Stimulated activated CD4-positive, alpha-beta T cell treated with anti-CD3 and anti-CD28 coated beads, Interleukin-1b, Interleukin-23, amount 100 ng/mL, for 1 hour (primary cell): ENCODE measurements at places on chromosomes 5 and 9.

- no peak for DNase-seq
Observed at GRCh38 chr5:82334085-82334692, 56.0 kb upstream of the RPS23 start.

- no peak for DNase-seq
Observed at GRCh38 chr5:149422366-149423048, 43.4 kb upstream of the IL17B start.

DNA sequence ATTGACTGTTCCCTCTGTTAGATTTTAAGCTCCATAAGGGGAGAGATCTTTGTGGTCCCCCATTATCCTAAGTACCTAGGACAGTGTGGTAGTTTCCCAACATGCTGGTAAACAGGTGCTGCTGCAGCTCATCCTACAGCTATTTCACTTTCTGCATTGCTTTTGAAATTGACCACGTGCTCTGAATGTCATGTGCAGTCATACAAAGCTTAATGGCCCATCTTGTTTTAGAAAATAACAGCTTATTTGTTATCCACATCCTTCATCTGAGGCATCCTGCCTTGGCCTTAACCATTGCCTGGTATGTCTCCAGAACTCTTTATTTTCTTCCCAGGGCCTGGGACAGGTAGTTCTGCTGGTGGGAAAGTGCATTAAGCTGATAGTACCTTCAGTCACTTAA, 14.7 kb downstream of the PIK3R1 start:
- DNase-seq: no peak

- no peak for DNase-seq
Observed at GRCh38 chr5:115419846-115420585, 123.6 kb upstream of the CCDC112 start.

GRCh38 chr9:107309271-107309670, 26.2 kb downstream of the RAD23B start:
- DNase-seq: no peak

- DNase-seq: no peak
Observed at GRCh38 chr5:3185488-3185887, 410.1 kb upstream of the IRX1 start.

- DNase-seq: no peak
Observed at GRCh38 chr5:132209131-132209530, 18.5 kb downstream of the P4HA2 start.

GRCh38 chr5:19047277-19047676, 940.7 kb downstream of the CDH18 start:
- DNase-seq: no peak

DNA sequence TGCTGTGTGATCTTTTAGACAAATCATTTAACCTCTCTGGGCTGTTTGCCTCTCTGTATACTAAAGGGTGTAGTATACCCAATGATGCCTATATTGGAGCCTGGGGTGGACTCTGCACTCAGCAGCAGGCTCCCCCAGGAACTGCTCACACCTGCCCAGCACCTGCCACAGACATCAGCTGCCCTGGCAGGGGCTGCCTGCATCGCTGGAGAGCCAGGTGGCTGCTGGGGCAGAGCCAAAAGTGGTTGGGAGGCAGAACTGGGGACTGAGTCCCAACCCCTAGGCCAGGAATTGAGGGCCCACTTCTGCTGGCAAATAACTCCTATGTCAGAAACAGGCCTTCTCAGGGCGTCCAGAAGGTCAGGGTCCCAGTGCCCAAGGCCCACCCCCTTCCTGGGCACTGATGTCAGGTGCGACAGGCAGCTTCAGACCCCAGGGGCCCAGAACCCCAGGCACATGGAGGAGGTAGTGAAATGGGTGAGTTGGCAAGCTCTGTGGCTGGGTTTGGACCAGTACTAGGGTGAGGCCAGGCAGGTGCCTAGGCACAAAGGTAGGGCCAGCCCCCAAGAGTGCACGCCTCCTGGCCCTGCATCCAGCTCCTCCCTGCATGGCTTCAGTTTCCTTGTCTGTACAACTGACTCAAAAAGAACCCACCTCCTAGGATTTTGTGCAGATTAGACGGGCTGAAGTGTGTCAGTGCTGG, 5.8 kb downstream of the UNC5A start:
- DNase-seq: no peak

GRCh38 chr9:21761309-21761901, 41.0 kb upstream of the MTAP start:
- DNase-seq: no peak

- no peak for DNase-seq
Observed at GRCh38 chr5:8093669-8094068, 224.7 kb downstream of the MTRR start.

GRCh38 chr9:36276781-36277181, 18.5 kb upstream of the GNE start:
- no peak for DNase-seq

- DNase-seq: no peak
Observed at GRCh38 chr5:620152-620551, 8.0 kb downstream of the CEP72 start.

DNA sequence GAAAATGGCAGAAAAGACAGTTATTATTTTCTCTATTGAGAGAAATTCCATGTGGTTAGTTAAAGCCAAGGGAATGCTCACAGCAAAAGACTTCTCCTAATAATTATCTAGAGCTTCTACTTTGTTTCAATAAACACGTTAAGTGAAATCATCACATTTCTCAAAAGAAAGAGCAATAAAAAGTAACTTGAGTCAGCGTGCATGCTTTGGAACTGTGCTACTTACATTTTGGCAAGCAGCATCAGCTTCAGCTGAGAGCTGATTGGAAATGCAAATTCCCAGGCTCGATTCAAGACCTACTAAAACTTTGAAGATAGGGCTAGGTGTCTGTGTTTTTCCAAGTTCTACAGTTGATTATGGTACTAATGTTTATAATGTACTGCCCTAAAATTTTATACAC, 132.1 kb downstream of the CDH18 start:
- no peak for DNase-seq

- peak; percentile 53 for DNase-seq
Observed at GRCh38 chr9:127608104-127608966, 3.7 kb upstream of the STXBP1 start.

- DNase-seq: no peak
Observed at GRCh38 chr5:95727764-95728191, 3.4 kb upstream of the RHOBTB3 start.

GRCh38 chr5:66669086-66669861, 73.1 kb downstream of the MAST4 start:
- no peak for DNase-seq

- DNase-seq: no peak
Observed at GRCh38 chr5:59328709-59329296, 564.7 kb downstream of the PDE4D start.

DNA sequence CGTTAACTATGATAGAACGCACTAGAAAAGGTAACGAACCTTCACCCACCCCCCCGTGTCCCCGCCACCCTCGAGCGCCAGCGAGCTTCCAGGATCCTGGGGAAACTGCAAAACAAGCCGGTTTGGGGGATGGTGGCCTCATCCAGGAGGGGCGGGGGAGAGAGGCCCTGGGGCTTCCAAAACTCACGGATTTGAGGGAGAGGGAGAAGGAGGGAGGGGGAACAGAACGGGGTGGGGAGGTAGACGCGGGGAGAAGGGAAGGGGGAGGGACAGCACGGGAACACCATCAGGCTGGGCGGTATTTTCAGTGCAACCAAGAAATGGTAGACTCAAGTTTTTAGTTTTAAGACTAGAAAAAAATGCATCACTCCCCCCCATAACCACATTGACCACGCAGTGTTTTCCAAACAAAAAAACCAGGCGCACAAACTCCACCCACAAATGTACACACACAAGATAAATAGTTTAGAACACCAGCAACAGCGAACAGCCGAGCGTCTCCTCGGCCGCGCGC, 1.4 kb downstream of the NRARP start:
- no peak for DNase-seq

DNA sequence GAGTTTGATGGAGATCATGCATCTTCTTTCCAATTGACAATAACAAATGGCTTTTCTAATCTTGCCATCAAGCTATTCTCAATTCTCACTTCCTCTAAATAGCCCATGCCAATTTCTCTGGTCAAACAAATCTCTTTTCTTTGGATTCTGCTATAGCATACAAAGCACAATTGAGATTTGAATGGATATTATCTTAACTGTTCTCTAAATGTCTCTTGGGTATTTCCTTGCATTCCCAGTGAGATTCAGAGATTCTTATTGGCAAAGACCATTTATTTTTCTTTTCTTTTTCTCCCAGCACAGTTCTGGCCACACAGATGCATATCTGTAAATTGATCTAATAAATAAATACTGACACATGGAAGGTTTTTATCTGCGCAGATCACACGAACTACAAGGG, at the start of gene OR1N2:
Gene OR1N2 (plus strand): TSS at position 301 of the 400 bp plus-strand sequence. CDS start 100 bp downstream, outside the sequence.
- DNase-seq: no peak

DNA sequence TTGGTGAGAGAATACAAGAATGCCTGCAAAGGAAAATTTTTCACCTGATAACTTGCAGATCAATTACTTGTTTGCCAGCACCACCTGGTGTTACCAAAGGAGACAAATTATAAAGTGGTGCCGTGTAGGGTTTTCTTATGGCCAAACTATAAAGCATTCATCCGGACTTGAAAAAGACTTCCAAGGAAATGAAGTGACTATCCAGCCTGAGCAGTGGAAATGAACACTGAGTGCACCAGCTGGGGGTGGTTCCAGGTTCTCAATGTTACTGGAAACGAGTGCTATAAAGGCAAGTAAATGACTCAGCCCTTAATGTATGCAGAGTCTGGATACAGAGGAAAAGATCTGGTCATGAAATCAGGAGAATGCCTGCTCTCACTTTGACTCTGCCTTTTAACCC, 113.1 kb downstream of the DNAH5 start:
- DNase-seq: no peak

DNA sequence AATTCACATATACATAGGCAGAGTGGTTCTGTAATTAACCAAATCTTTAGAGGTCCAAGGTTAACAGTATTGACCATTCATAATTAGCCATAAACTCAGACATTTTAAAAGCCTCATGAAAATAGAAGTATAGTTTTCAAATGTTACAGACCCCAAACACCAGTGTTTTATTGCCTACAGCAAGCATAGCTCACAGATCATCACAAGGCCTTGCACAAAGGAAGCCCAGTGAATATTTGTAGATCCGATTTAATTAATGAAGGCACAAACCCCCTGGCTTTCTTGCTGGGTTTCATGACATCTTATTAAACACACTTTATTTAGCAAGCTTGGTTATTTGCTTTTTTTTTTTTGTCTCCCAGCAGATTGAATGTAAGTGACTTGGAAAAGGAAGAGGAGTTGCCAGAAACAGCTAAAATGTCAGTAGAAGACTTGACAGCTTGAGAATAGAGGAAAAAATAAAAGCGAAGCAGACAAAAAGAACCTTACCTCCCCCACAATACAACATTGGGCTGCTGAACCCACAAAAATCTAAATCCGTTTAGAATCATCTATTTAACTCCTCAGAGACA, 283.9 kb upstream of the TNC start:
- no peak for DNase-seq

- DNase-seq: no peak
Observed at GRCh38 chr5:85671223-85671970, 946.3 kb upstream of the COX7C start.

DNA sequence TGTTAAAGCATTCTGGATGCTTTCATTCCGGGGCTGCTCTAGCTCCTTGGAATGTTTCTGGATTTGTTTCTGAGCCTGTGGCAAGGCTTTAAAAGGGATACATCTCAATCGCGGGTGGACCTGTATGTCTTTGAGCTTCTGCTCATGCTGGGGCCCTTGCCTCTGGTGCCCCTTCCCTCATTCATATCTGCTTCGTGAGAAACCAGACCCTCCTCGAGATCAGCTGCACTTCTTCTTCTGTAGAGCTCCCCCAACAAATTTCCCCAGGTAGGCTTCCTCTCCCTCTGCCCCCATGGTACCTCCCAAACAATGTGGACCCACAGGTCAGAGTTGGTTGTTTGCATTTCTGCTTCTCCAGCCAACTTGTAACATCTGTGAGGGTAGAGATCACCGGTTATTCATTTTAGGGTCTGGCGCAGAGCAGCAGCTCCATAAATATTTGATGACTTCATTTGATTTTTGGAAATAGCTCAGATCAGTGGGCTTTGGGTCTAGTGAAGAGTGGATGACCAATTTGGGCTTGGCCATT, 6.6 kb downstream of the ZNF618 start:
- DNase-seq: no peak

DNA sequence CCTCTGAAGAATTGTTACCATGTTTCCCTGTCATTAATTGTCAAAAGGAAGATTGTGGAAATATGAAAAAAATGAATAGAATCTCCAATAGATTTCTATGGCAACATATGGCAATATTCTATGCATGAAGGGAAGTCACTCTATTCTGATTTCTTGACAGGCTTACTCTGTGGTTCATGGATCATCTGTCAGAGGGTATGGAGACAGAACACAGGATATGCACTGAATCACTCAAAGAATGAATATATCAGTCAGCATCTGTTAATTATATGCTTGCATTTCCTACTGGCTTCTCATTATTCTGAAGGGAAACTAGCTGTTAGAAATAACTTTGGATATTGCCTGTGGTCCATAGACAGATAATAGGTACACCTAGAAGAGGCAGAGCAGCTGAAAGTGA, 918.9 kb downstream of the DTWD2 start:
- DNase-seq: no peak

GRCh38 chr5:38766151-38766550, 79.7 kb upstream of the OSMR start:
- no peak for DNase-seq

- no peak for DNase-seq
Observed at GRCh38 chr5:139273322-139273571, 20.3 kb upstream of the MATR3 start.

- DNase-seq: no peak
Observed at GRCh38 chr9:90822866-90823265, 21.2 kb downstream of the SYK start.

GRCh38 chr9:93636172-93636661, 59.8 kb downstream of the PHF2 start:
- no peak for DNase-seq
